ENCODE measurements at places on chromosomes 2 and 18.

DNA sequence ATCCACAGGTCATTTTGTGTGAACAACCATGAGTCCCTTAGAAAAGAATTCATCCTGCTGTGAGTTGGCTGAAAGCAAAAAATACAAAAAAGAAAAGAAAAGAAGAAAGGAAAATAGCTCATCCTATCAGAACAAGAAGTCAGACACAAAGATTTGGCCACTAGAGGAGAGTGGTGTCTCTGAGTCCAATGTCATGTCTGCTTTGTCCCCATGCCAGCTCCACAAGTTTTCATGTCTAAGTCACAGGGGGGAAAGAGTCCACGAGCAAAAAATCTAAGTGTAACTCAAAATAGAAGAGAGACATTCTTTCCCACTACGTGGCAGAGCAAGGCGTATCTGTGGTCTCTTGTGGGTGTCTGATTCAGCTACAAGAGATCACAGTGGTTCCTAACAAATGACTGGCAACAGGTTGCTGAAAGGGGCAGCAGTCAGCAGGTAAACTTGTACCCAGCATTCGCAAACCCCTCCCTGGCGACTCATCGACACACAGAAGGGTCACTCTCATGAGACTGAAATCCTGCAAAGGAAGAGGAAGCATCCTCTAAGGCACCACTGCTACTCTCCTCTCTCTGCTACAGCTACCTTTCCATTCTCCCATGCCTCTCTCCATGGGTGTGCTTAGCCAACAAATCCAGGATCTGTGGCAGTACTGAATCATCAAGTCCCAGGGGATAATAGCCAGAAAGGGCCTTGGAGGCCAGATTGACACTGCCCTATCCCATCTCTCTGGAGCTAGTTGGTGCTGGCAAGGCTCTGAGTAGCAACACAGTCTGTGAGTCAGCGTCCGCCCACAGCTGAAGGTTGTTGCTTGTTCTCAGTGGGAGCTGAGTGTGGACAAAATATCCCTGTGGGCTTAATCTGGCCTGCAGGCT lies 123.0 kb upstream of the SLC39A10 start:
- no peaks in the 10 kb centered on the region for H3K36me3 ChIP-seq
- no peaks in the 10 kb centered on the region for H3K4me1 ChIP-seq
- H3K4me3 ChIP-seq, result no peak overlapping the region
- DNase-seq, result no peak
- no peaks in the 10 kb centered on the region for H3K27me3 ChIP-seq
- H3K27ac ChIP-seq, result no peak overlapping the region

DNA sequence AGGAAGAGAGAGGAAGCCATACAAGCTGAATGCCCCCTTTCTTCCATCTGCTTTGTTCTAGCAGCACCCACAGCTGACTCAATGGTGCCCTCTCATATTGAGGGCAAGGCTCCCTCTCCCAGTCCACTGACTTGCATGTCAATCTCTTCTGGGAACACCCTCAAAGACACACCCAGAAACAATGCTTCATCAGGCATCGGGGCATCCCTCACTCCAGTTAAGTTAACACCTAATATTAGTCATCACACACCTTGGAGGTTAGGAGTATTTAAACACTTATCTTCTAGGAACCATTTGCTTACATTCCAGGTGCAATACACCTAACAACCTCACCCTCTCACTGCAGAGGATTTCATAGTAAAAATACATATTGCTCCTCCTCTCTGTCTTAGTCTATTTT lies 993.5 kb upstream of the DDX18 start:
- no peaks in the 10 kb centered on the region for H3K27me3 ChIP-seq
- H3K4me3 ChIP-seq, result no peak overlapping the region
- no peaks in the 10 kb centered on the region for H3K36me3 ChIP-seq
- H3K27ac ChIP-seq, result no peak overlapping the region
- no peak for DNase-seq

GRCh38 chr2:224944707-224945547 lies 97.3 kb downstream of the DOCK10 start:
- H3K4me3 ChIP-seq, result no peak overlapping the region
- H3K27ac ChIP-seq, result peak overlapping the region; percentile 60
- H3K36me3 ChIP-seq, result no peaks in the 10 kb centered on the region
- no peaks in the 10 kb centered on the region for H3K27me3 ChIP-seq

GRCh38 chr18:64103986-64104385 lies 44.9 kb downstream of the LINC00305 start:
- no peaks in the 10 kb centered on the region for H3K4me1 ChIP-seq
- H3K4me3 ChIP-seq, result no peak overlapping the region
- DNase-seq, result no peak

Data from small intestine (tissue), 16 donors.